ENCODE measurements at places on chromosomes 7 and 10. TPM values are rescaled to one million over a fixed set of nuclear protein-coding genes. Genes with fewer than 3 reads are reported as not detected.

DNA sequence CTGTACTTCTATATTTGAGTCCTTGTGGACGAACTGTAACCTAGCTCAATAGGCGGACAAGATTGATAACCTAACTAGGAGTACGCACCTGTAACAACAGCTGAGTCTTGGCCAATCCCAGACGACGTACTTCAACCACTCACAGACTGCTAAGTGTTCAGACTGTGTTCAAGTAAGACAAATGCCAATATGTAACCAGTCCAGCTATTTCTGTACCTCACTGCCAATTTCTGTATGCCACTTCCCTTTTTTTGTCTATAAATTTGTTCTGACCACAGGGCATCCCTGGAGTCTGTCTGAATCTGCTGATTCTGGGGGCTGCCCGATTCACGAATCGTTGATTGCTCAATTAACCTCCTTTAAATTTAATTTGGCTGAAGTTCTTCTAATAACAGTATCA lies 32.2 kb downstream of the HACD1 start:
- no peak for ATAC-seq

DNA sequence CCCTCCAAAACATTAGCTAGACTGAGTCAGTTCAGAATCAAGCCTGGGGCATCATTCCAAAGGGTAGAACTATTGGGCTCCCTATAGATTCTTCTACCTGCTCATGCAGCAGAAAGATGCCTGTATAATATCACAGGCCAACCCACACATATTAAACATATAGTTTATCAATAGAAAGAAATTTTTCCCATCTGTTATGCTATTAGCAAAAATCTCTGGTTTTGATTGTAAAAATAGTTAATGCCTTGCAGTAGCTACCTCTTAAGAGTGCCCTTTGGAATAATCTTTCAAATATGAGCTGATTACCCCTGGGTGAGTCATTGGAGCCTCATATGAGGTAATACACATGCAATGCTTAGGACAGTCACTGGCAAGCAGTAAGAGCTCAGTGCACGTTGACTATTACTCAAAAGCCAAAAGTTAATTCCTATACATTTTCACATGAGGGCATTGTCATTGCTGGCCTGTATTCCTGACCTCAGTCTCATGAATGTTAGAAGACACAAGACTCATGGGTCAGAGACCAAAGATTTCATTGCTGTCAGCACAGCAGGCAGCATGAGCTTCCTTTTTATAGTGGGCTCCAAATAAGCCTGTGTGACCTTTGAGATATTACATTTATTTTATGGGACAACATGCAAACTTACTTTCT lies 180.0 kb downstream of the FGFR2 start:
- peak; percentile 93 for ATAC-seq

Gene OLAH
- total RNA-seq = 11.7 TPM

GRCh38 chr10:14873090-14873760 lies 5.4 kb upstream of the SUV39H2 start:
- no peak for ATAC-seq

Gene C7orf57
- total RNA-seq = 1.00 TPM

Gene FXYD4
- total RNA-seq = not detected

GRCh38 chr10:17199351-17199804 lies 2.1 kb downstream of the TRDMT1 start:
- ATAC-seq = no peak

- peak; percentile 41 for ATAC-seq
Observed at GRCh38 chr7:24732646-24733413, 24.4 kb downstream of the GSDME start.

- ATAC-seq = no peak
Observed at GRCh38 chr10:101151395-101151794, 20.3 kb downstream of the TLX1 start.

DNA sequence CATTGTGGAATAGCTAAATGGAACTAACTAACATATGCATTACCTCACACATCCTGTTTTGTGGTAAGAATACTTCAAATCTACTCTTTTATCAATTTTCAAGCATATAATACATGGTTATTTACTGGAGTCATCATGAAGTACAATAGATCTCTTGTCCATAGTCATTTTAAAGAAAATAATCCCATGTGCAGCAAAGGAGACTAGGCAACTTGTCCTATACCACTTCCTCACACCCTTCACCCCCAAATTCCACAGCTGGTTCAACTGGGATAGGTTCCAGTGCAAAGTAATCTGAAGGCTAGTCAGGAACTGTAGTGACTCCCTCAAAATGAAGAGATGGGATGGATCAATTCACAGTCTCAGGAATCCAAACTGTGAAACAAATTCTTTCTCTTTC lies 176.1 kb downstream of the SGMS1 start:
- ATAC-seq = no peak

Gene HOGA1
- 1.7 TPM for total RNA-seq

DNA sequence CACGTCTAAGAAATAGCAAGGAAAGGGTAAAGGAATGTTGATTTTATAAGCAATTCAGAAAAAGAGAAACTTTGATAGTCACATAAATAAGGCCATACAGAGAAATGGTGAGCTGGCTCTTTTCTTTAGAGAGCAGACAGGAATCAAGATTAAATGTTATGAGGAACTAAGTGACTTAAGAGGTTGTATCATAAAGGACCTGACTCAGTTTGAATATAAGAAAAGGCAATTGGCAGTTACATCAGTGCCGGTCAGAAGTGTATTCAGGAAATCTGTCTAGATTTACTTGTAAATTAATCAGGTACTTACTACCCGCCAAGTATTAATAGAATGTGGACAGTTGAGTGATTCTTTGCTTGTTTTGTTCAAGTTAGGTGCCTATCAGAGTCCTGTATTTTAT lies 2.1 kb downstream of the MRPL32 start:
- ATAC-seq = no peak

GRCh38 chr7:4266270-4267040 lies 415.6 kb upstream of the FOXK1 start:
- ATAC-seq = no peak

All from esophagus mucosa (tissue), 1 donor.